ENCODE measurements at places on chromosomes 2 and 18.

DNA sequence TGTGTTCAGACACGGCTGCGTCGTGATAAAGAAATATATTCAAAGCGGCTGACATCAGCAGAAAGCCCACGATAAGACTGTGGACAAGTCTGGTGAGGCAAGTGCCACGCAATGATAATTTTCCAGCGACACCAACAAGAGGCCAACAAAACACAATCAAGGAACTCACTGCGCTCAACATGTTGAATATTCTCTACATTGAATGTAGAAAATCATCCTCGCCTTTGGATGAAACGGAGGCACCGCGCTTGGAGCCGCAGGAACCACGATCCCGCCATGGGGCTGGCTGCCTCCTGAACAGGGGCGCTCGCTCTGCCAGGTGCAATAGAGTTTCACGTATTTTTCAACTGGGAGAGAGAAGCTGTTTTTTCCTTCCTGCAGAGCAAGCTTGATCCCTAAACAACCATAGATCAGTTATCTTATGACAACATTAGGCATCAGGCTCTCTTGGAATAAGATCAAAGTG is 220.3 kb downstream of the ATAD2B start:
- no peak for DNase-seq

DNA sequence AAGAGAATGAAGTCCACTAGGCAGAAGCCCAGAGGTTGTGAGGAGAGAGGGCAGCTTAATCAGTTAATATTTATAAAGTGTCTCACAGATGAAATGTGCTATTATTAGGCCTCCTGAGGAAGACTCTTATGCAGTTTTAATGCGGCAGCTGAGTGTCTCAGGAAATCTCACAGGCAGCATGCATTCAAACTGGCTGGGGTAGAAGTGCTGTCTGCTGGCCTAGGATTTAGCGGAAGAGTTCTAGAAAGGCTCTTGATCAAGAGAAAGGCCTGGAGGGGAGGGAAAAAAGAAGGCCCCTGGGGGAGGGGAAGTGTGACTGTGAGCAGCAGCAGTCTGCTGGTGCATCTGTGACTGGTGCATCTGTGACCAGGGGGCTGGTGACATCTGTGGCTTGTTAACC is 133.0 kb downstream of the FSHR start:
- DNase-seq = peak; percentile 35

- DNase-seq = no peak
Observed at GRCh38 chr2:31251018-31251417, 17.1 kb downstream of the EHD3 start.

- DNase-seq = no peak
Observed at GRCh38 chr2:86446060-86446459, 4.9 kb downstream of the KDM3A start.

- no peak for DNase-seq
Observed at GRCh38 chr2:53477517-53477916, 290.1 kb upstream of the CHAC2 start.

GRCh38 chr2:208792766-208793165 is 386.2 kb downstream of the PTH2R start:
- DNase-seq = no peak

- DNase-seq = no peak
Observed at GRCh38 chr2:188789951-188790350, 184.2 kb upstream of the COL3A1 start.

DNA sequence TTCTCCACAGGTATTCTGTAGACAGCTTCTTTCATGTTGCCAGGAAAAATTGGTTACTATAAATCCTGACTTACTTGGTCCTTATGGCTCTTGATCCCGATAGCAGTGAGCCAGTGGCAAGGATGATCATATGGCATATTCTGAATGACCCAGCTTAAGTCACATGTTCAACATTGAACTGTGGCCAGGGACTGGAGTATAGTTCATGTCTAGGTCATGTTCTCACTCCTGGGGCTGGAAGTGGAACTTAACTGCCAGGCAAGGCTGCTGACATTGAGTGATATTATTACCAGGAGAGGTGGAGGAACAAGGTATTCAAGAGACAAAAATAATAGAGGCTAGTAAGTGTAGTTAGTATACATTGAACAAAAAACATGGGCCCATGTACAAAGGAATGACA is 26.2 kb downstream of the R3HDM1 start:
- DNase-seq = no peak

DNA sequence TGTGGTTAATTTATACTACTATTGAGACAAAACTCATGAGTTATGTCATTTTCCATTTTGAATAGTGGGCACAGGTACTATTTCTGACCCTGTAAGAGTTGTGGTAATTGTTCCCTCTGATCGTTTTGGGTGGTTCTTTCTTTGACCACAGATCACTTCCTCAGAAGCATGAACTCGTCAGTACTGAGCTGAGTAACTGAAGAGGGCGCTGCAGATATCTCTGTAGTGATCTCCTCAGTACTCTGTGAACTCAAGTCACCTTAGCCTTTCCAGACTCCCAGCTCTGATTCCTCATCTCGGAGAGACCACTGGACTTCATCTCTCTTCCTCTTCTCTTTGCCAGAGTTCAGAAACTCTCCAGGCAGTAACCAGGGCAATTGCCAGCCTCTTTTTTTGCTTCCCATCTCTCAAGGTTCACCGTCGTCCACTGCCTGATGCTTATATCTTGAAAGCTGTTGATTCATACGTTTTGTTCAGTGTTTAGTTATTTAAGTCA is 9.4 kb upstream of the IL1RL1 start:
- no peak for DNase-seq

DNA sequence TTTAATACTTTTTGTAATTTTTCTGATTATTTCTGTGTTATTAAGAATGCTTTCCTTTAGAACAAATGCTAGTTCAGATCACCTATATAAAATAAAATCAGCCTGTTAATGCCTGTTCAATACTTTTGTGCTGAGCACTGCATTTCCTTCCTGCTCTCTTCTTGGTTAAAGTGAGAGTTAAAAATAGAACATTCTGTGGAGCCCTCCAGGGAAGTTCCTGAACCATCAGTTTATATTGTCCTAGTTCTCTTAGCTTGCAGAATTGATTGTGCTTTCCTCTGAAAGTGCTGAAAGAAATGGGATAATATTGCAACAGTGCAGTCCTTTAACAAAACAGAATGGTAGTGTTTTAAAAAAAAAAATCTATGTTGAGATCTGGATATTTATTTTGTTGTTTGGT is 74.6 kb upstream of the UBXN4 start:
- DNase-seq = no peak

GRCh38 chr2:130871843-130872740 is 35.4 kb downstream of the ARHGEF4 start:
- DNase-seq = no peak

DNA sequence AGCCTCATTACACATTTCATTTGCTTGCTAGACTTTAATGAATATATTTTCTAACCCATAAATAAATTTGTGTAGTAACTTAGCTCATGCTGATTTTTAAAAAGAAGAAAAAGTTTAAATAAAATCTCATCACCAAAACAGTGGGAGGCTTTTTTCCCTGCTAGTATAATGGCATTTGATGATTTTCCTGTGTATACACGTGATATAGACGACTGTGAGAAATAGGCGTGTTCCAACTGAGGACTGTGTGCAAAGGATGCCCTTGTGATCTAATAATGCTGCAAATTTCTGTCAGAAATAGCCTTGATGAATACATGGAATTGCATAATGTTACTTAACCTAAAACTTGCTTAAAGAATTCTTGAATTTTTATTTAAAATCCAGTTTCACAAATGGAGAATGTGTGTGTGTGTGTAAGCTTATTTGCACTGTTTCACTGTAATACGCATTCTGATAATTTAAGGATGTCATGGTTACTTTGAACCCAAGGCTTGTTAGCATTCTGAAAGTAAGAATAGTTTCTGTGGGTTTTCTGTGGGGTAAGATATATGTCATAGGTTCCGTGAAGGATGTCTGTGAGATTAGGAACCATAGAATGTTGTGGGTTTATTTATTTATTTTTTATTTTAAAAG is 178.0 kb downstream of the DLGAP1 start:
- DNase-seq = no peak

DNA sequence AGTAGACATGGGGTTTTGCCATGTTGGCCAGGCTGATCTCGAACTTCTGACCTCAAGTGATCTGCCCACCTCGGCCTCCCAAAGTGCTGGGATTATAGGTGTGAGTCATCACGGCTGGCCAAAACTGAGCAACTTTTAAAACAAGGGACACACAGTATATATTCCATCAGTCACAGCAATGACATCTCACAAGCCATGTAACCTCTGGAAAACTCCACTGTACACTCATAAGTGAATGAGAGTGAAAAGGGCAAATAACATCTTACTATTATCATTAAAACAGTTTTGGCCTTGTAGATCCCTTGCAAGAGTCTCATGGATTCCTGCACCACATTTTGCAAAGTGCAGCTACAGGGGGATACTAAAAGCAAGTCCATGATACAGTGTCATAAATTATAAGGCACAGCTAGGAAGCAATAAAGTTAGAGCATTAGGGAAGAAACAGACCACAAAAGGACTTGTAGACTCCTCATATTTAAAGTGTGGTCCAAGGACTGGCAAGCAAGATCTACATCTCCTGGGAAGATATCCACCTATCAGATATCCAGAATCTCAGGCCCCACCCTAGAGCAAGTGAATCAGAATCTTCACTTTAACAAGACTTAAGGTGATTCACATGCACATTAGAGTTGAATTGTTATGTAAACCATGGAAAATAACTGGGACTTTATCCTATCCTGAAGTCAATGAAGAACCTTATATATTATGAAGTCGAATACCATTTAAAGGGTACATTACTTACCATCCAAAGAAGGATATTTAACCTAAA is 5.7 kb downstream of the SMC6 start:
- no peak for DNase-seq

DNA sequence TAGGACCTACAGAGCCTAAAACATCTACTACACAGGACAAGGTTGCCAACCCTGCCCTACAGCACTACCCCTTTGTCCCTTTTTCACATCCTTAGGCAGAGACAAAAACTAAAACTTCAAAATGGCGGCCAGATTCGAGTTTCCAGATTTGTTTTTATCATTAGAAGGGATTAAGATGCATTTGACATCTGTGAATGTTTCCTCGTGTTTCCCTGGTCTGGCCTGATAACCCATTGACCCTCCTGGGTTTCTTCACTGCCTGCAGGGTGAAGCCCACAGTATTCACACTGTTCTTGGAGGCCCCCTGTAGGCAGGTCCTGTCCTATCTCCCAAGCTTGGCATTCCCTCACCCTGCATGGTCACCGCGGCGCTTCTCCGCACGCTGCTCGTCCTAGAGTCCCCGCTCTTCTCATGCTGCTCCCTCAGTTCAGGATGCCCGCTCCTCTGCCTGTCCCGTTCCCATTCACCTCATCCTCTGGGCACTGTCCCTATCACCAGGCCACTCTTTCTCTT is 67.6 kb downstream of the TPGS2 start:
- DNase-seq = no peak

DNA sequence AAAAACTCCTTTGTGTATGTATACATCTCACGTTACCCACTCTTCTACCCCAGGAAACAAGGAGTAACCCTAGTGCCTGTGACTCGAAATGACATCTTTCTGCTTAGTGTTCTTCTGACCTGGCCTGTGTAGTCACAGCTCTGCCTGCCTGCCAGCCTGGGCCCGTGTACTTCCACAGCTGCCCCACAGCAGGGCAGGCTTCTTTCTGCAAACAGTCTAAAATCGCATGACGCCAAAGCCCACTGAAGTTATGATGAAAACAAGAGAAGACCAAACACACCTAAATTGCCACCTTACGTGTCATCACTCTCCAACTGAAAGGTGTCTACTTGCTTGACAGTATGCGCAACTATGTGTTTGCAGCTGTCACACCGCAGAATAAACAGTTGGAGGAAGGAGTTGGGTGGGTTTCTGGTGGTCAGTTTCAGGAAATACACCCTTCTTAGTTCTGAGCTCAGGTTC is 1.5 kb downstream of the GAREM1 start:
- peak; percentile 21 for DNase-seq

DNA sequence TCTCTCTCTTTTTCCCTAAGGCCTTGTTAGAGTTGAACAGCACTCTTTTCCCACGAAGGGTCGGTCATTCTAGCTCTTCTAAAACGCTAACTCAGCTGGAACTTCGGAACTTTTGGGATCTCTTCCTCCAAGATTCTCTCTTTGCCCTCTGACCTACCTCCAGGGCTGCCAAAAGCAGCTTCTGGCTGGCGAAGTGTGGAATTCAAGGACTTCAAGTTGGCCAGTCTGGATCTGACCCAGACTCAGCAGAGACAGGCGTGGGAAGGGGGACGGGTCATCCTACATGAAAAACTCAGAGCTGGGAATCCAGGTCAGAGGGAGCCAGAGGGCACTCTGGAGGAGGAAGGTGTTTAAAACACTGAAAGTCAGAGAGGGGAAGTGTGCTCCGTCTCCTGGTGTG is 305.5 kb upstream of the HDAC4 start:
- no peak for DNase-seq

DNA sequence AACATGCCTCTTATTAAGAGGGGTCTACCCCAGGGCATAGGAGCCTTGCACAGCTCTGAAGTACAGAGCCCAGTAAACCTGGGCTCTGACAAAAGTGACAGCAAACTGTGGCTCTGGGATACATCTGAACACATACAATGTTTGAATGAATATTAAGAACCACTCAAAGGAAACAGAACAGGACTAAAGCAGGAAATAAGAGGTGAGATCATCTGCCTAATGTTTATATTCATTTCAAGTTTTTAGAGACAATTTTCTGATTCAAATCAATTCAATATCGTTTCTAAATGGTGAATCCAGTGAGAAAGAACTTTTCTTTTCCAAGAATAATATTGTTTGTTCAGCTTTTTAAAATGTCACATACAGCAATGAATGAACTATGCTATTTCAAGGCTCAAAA is 136.7 kb upstream of the CAVIN2 start:
- no peak for DNase-seq

- no peak for DNase-seq
Observed at GRCh38 chr2:72261076-72261475, 113.4 kb upstream of the CYP26B1 start.

DNA sequence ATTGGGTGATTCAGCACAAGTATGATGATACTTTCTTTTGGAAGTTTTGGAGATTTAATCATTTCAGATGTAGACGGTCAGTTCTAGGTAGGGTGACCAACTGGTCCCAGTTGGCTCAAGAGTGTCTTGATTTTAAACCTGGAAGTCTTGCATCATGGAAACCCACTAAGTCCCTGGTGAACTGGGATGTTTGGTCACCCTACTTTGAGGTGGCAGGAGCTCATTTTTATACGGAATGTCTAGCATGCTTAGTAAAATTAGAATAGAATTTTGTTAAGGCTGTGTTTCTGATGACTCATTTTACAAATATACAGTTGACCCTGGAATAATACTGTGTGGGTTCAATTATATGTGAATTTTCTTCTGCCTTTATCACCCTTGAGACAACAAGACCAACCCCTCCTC is 61.5 kb upstream of the DOCK10 start:
- DNase-seq = no peak

GRCh38 chr2:215503381-215503780 is 67.5 kb upstream of the FN1 start:
- no peak for DNase-seq

DNA sequence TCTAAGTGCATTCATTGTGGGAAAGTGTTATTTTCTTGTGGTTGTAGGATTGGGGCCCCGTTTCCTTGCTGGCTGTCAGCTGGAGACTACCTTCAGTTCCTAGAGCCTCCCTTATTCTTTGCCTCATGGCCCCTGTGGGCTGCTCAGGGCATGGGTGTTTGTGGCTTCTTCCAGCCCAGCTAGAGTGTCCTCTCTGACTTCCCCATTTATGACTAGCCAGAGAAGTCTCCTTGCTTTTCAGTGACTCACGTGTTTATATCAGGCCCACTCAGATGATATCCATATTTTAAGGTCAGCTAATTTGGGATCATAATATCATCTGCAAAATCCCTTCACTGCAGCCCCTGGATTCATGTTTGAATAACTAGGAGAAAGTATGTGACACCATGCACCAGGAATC is 62.8 kb downstream of the DTNA start:
- DNase-seq = no peak

- DNase-seq = peak; percentile 61
Observed at GRCh38 chr2:26243470-26244308, 743 bp downstream of the HADHA start.

All from NCI-H2227 treated with DMSO at 0.1 percent for 48 hours (cell line).